Activated naive CD8-positive, alpha-beta T cell treated with anti-CD3 and anti-CD28 coated beads, Interleukin-2, amount 50 U/mL, for 24 hours (primary cell): ENCODE measurements at places on chromosomes 12 and 14.

DNA sequence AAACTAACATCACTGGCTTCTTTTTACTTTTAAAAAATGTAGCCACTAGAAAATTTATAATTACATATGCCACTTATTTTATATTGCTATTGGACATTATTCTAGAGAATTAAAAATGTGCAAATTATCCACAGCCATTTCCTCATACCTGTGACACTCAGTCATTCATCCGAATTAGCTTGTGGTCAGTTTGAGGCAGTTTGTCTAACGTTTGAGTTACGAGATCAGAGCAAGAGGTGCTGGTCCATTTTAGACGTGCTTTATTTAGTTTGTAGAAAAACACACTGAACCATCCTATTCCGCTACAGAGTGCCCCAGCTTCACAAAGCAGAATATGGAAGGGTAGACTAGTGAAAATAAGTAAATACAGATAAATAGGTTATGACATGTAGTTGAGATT, 513.0 kb downstream of the NRXN3 start:
- DNase-seq = no peak
- H3K27me3 ChIP-seq = peaks cover 2% of the 10 kb centered on the region
- H3K4me1 ChIP-seq = no peaks in the 10 kb centered on the region
- no peak overlapping the region for H3K4me3 ChIP-seq

GRCh38 chr12:105330283-105330930, at the start of gene C12orf75:
Gene C12orf75, plus strand, starts transcription at chr12:105330691. Its CDS starts 201 bp downstream, at chr12:105330892.
- H3K36me3 ChIP-seq = no peaks in the 10 kb centered on the region
- H3K27ac ChIP-seq = peak within 1 kb of the TSS; percentile 61
- peak; percentile 89 for DNase-seq
- H3K27me3 ChIP-seq = no peaks in the 10 kb centered on the region

GRCh38 chr12:11756022-11756421, 106.5 kb downstream of the ETV6 start:
- H3K4me1 ChIP-seq = peaks cover 33% of the 10 kb centered on the region
- H3K4me3 ChIP-seq = no peak overlapping the region
- H3K27me3 ChIP-seq = no peaks in the 10 kb centered on the region
- no peak for DNase-seq

DNA sequence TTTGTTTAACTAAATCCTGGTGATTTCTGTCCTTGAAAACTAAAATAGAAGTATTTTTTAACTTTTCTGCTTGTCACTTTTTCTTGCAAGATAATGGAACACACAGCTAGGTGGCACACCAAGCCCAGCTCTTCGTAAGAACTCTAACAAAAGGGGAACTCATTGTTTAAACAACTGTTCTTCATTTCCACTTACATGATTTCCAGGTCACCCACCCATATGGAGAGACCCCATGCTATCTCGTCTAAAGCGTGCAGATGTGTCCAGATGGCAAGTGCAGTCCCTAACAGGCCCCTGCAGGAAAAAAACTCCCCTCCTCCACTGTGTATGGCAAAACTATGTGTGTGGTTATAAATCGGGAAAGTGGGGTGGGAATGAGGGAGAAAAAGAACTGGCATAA, 43.3 kb upstream of the NT5DC3 start:
- H3K4me3 ChIP-seq = no peak overlapping the region
- H3K4me1 ChIP-seq = peaks cover 37% of the 10 kb centered on the region
- H3K27me3 ChIP-seq = no peaks in the 10 kb centered on the region
- H3K27ac ChIP-seq = no peak overlapping the region

DNA sequence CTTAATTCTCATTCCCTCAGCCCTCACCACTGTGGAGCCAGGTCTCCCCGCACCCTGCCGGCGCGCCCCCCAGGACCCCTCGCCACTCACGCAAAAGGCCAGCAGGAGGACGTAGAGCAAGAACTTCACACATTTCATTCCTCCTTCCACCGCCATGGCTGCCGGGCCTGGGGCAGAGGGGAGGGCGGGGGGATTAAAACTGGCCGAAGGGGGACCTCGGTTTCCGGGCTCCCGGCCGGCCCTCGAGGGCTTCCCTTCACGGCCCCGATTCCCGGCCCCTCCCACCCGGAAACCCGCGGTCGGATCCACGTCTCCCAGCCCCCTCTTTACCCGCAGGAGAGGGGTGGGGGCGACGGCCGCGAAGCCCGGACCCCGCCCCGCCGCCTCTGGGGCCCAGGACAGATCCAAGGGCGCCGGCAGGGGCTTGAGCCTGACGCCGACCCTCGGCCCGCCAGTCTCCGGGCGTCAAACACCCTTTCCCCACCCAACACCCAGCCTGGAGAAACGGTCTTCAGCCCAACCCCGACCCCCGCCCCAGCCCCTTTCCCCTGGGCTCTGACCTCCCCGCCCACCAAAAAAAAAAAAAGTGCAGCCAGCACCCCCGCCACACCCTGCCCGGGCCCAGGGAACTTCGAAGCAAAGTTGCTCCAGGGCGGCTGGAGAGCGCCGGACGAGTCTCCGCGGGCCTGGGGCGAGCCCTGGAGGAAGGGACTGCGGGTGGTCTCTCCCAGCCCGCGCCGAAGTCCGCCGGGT, 447 bp downstream of the CD63 start:
- peaks cover 37% of the 10 kb centered on the region for H3K4me1 ChIP-seq
- H3K36me3 ChIP-seq = peaks cover 3% of the 10 kb centered on the region
- no peaks in the 10 kb centered on the region for H3K27me3 ChIP-seq
- H3K27ac ChIP-seq = no peak overlapping the region
- H3K4me3 ChIP-seq = peak overlapping the region; percentile 94

DNA sequence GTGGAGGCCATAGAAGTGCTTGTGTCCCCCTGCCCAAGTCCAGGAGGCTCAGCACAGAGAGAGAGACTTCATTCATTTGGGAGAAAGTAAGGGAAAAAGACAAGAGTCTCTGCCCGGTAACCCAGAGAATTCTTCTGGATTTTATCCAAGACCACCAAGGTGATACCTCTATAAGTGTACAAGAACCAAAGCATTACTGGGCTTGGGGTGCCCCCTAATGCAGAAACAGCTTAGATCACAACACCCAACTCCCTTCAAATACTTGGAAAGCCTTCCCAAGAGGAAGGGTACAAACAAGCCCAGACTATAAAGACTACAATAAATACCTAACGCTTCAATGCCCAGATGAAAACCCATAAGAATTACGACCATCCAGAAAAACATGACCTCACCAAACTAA, 119.7 kb upstream of the PDE3A start:
- H3K36me3 ChIP-seq = no peaks in the 10 kb centered on the region
- no peak for DNase-seq
- H3K4me3 ChIP-seq = no peak overlapping the region
- H3K27me3 ChIP-seq = no peaks in the 10 kb centered on the region
- no peaks in the 10 kb centered on the region for H3K4me1 ChIP-seq

GRCh38 chr12:45343269-45344051, 127.6 kb downstream of the ANO6 start:
- H3K27me3 ChIP-seq = no peaks in the 10 kb centered on the region
- H3K27ac ChIP-seq = no peak overlapping the region
- H3K4me3 ChIP-seq = no peak overlapping the region
- no peak for DNase-seq
- H3K36me3 ChIP-seq = peaks cover 15% of the 10 kb centered on the region
- peaks cover 10% of the 10 kb centered on the region for H3K4me1 ChIP-seq

- H3K27ac ChIP-seq = no peak overlapping the region
- DNase-seq = no peak
- H3K36me3 ChIP-seq = no peaks in the 10 kb centered on the region
- H3K27me3 ChIP-seq = peaks cover 4% of the 10 kb centered on the region
Observed at GRCh38 chr14:89773151-89773550, 181.4 kb downstream of the EFCAB11 start.

DNA sequence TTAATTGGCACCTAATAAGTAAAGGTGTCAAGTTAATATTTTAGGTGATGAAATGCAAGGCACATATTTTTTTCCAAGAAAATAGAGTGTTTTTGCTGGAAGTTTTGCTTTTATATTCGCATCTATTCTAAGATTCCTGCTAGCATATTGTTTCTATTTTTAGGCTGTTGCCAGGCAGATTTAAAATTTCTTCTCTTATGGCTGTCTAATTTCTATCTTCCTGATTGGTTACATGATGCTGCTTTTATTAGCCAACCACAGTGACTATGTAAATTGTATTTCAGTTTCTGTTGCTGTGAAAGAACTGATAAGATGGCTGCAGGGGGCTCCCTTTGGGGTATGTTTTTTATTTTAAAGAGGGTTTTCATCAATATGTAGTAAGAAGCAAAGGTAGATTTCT, 42.7 kb downstream of the ATF7IP start:
- no peak for DNase-seq
- H3K4me1 ChIP-seq = peaks cover 79% of the 10 kb centered on the region
- H3K27ac ChIP-seq = peak overlapping the region; percentile 63
- H3K27me3 ChIP-seq = no peaks in the 10 kb centered on the region

DNA sequence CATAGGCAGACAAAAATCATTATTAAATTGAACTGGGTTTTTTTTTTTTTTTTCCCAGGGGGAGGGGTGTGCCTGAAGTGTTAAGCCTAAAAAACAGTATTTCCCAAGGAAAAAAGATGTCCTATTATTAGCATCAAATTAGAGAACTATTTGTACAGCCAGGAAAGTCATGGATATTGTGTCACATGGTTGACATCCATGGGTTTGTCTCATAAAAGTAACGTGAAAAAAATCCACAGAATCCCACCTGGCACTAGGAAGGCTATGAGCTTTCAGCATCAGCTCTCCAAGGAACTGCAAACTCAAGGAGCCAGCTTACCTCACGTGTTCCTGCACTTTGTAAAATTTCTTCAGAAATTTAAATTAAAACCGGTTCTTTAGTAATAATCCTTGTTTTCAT, 69.1 kb upstream of the EGLN3 start:
- H3K27me3 ChIP-seq = no peaks in the 10 kb centered on the region
- peaks cover 16% of the 10 kb centered on the region for H3K4me1 ChIP-seq
- DNase-seq = no peak
- no peak overlapping the region for H3K4me3 ChIP-seq

- peak overlapping the region; percentile 90 for H3K27ac ChIP-seq
- peaks cover 47% of the 10 kb centered on the region for H3K36me3 ChIP-seq
- no peaks in the 10 kb centered on the region for H3K27me3 ChIP-seq
- H3K4me1 ChIP-seq = peaks cover 95% of the 10 kb centered on the region
- peak overlapping the region; percentile 99 for H3K4me3 ChIP-seq
Observed at GRCh38 chr12:92134638-92135274, 10.9 kb downstream of the BTG1 start.

- H3K27ac ChIP-seq = no peak overlapping the region
- H3K27me3 ChIP-seq = peaks cover 23% of the 10 kb centered on the region
- no peaks in the 10 kb centered on the region for H3K36me3 ChIP-seq
- H3K4me3 ChIP-seq = no peak overlapping the region
- H3K4me1 ChIP-seq = peaks cover 4% of the 10 kb centered on the region
Observed at GRCh38 chr12:106074361-106074705, 64.4 kb downstream of the NUAK1 start.

GRCh38 chr12:121390856-121391255, 9.1 kb upstream of the RNF34 start:
- H3K27ac ChIP-seq = no peak overlapping the region
- no peaks in the 10 kb centered on the region for H3K27me3 ChIP-seq
- no peak overlapping the region for H3K4me3 ChIP-seq
- DNase-seq = no peak
- no peaks in the 10 kb centered on the region for H3K36me3 ChIP-seq

DNA sequence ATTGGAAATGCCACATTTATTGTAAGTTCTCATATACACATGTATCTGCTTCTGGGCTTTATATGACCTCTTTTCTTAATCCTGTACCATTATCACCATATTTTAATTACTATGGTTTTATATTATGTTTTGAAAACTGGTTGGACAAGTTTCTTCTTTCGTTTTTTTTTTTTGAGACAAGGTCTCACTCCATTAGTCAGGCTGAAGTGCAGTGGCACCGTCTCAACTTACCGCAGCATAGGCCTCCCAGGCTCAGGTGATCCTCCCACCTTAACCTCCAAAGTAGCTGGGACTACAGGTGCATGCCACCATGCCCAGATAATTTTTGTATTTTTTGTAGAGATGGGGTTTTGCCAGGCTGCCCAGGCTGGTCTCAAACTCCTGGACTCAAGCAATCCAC, 44.6 kb downstream of the GALNT4 start:
- peaks cover 7% of the 10 kb centered on the region for H3K36me3 ChIP-seq
- no peak overlapping the region for H3K4me3 ChIP-seq
- no peak overlapping the region for H3K27ac ChIP-seq
- H3K27me3 ChIP-seq = no peaks in the 10 kb centered on the region

DNA sequence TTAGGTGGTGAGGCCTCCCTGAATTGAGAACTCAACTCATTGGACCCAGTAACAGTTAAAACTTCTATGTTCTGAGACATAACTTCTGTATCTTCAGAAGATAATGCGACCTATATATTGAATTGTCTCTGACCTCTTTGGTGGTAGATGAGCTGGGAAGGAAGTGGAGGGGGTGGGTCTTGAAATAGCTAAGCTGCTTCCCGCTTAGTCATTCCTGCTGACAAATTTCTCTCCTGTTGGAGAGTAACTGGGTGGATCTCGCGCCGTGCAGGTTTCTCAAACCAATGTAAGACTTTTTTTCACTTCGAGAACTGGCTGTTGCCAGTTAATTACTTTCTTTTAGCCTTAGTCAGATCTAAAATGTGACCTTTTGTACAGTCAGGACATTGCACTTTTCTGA, 100.8 kb downstream of the PPHLN1 start:
- H3K36me3 ChIP-seq = peaks cover 36% of the 10 kb centered on the region
- no peak overlapping the region for H3K4me3 ChIP-seq
- no peak for DNase-seq

DNA sequence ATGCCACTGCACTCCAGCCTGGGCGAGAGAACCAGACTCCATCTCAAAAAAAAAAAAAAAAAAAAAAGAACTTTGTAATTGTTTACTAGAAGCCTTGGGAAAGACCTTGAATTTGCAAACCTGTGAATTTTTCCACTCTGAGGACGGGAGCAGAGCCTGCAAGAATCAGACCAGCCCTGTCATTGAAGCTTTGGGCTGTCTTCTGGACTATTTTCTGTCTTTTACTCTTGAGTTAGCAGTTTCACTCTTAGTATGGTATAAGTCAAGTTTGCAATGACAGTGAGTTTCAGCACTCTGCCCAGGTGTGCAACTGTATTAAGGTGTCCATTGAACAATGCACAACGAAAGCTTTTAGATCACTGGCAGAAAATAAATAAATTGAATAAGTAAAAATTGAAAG, 81.4 kb upstream of the KRAS start:
- H3K4me3 ChIP-seq = no peak overlapping the region
- no peak overlapping the region for H3K27ac ChIP-seq
- H3K27me3 ChIP-seq = no peaks in the 10 kb centered on the region
- peaks cover 35% of the 10 kb centered on the region for H3K4me1 ChIP-seq
- no peak for DNase-seq

- no peaks in the 10 kb centered on the region for H3K36me3 ChIP-seq
- peaks cover 29% of the 10 kb centered on the region for H3K4me1 ChIP-seq
- no peak overlapping the region for H3K4me3 ChIP-seq
- peak overlapping the region; percentile 37 for H3K27ac ChIP-seq
Observed at GRCh38 chr12:123449856-123450255, 8.1 kb upstream of the SNRNP35 start.

GRCh38 chr14:30572771-30573170, 13.8 kb downstream of the G2E3 start:
- peaks cover 77% of the 10 kb centered on the region for H3K4me1 ChIP-seq
- no peaks in the 10 kb centered on the region for H3K27me3 ChIP-seq
- no peak overlapping the region for H3K27ac ChIP-seq
- no peak for DNase-seq

GRCh38 chr12:131065801-131066200, 112.1 kb downstream of the ADGRD1 start:
- no peaks in the 10 kb centered on the region for H3K36me3 ChIP-seq
- no peaks in the 10 kb centered on the region for H3K4me1 ChIP-seq
- no peak overlapping the region for H3K27ac ChIP-seq
- DNase-seq = no peak
- peaks cover 10% of the 10 kb centered on the region for H3K27me3 ChIP-seq
- no peak overlapping the region for H3K4me3 ChIP-seq

GRCh38 chr14:96255501-96256366, at the start of gene BDKRB1:
Gene BDKRB1, plus strand, starts transcription at chr14:96256210. Its CDS starts 7,473 bp downstream, at chr14:96263683.
- H3K4me1 ChIP-seq = no peaks in the 10 kb centered on the region
- no peak within 1 kb of the TSS for H3K4me3 ChIP-seq
- H3K27me3 ChIP-seq = peaks cover 24% of the 10 kb centered on the region
- DNase-seq = no peak
- no peaks in the 10 kb centered on the region for H3K36me3 ChIP-seq
